Upper lobe of right lung (tissue), 1 donor: ENCODE measurements at places on chromosomes 7 and 10. TPM values are rescaled to one million over a fixed set of nuclear protein-coding genes. Genes with fewer than 3 reads are reported as not detected.

Gene RBP3
- not detected for total RNA-seq

Gene LAMB1
- total RNA-seq: 156 TPM

Gene OPN4
- total RNA-seq: not detected

Gene SUN3
- not detected for total RNA-seq

Gene AKR1C4
- not detected for total RNA-seq

Gene SCART1
- total RNA-seq: 2.6 TPM

Gene COL1A2
- 321 TPM for total RNA-seq

Gene GJD4
- not detected for total RNA-seq

Gene DMTF1
- 82.8 TPM for total RNA-seq

Gene PIP
- total RNA-seq: not detected

Gene ARMH3
- total RNA-seq: 37.2 TPM

GRCh38 chr7:112668561-112668960, 121.6 kb downstream of the TMEM168 start:
- H3K27ac ChIP-seq: no peak overlapping the region
- H3K27me3 ChIP-seq: no peaks in the 10 kb centered on the region
- H3K4me3 ChIP-seq: no peak overlapping the region
- H3K4me1 ChIP-seq: no peaks in the 10 kb centered on the region

GRCh38 chr7:47371733-47372368, 210.1 kb downstream of the TNS3 start:
- H3K27me3 ChIP-seq: no peaks in the 10 kb centered on the region
- H3K36me3 ChIP-seq: peaks cover 11% of the 10 kb centered on the region
- H3K4me1 ChIP-seq: peaks cover 12% of the 10 kb centered on the region
- no peak overlapping the region for H3K27ac ChIP-seq
- DNase-seq: peak; percentile 91

- H3K36me3 ChIP-seq: no peaks in the 10 kb centered on the region
- no peak overlapping the region for H3K27ac ChIP-seq
- H3K4me3 ChIP-seq: no peak overlapping the region
- H3K27me3 ChIP-seq: no peaks in the 10 kb centered on the region
- H3K4me1 ChIP-seq: no peaks in the 10 kb centered on the region
These were observed 73.0 kb downstream of the TFPI2 start for GRCh38 chr7:93817526-93817925.

GRCh38 chr7:113093561-113093960, 6.9 kb upstream of the GPR85 start:
- H3K4me1 ChIP-seq: no peaks in the 10 kb centered on the region
- H3K27me3 ChIP-seq: no peaks in the 10 kb centered on the region

GRCh38 chr10:70891627-70892026, 3.3 kb upstream of the PCBD1 start:
- H3K4me3 ChIP-seq: no peak overlapping the region
- H3K27me3 ChIP-seq: no peaks in the 10 kb centered on the region
- no peak overlapping the region for H3K27ac ChIP-seq
- peaks cover 7% of the 10 kb centered on the region for H3K4me1 ChIP-seq
- no peaks in the 10 kb centered on the region for H3K36me3 ChIP-seq

- no peak overlapping the region for H3K27ac ChIP-seq
- no peaks in the 10 kb centered on the region for H3K27me3 ChIP-seq
- H3K36me3 ChIP-seq: peaks cover 5% of the 10 kb centered on the region
- no peak for DNase-seq
- peaks cover 15% of the 10 kb centered on the region for H3K4me1 ChIP-seq
- no peak overlapping the region for H3K4me3 ChIP-seq
These were observed 34.8 kb downstream of the LRRC4 start for GRCh38 chr7:127996253-127997071.

- peaks cover 23% of the 10 kb centered on the region for H3K4me1 ChIP-seq
- no peaks in the 10 kb centered on the region for H3K36me3 ChIP-seq
- DNase-seq: peak; percentile 62
- H3K27me3 ChIP-seq: no peaks in the 10 kb centered on the region
- no peak overlapping the region for H3K4me3 ChIP-seq
- peak overlapping the region; percentile 38 for H3K27ac ChIP-seq
These were observed 33.3 kb downstream of the GNA12 start for GRCh38 chr7:2810682-2811415.

GRCh38 chr10:18043148-18044006, 91.7 kb downstream of the SLC39A12 start:
- H3K27me3 ChIP-seq: no peaks in the 10 kb centered on the region
- no peak overlapping the region for H3K4me3 ChIP-seq
- DNase-seq: no peak
- no peak overlapping the region for H3K27ac ChIP-seq
- H3K4me1 ChIP-seq: no peaks in the 10 kb centered on the region

DNA sequence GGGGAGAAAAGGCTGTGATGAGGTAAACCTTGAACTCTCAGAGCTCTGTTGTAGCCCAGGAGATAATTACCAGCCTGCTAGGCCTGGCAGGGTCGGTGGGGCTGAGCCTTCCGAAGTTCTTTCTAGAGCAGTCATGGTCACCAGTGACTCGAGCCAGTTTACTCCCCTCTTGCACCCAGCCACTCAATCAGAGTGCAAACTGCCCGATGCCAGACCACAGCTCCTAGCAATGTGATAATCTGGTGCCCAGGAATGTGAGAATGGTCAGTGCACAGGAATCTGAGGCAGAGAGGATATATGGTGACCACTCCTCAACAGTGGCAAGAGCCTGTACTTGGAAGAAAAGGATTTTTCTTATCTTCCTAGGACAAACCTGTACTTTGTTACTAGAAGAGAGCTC, 46.4 kb upstream of the KMT2E start:
- no peak for DNase-seq
- H3K27ac ChIP-seq: peak overlapping the region; percentile 27
- H3K4me1 ChIP-seq: peaks cover 39% of the 10 kb centered on the region
- H3K4me3 ChIP-seq: no peak overlapping the region

DNA sequence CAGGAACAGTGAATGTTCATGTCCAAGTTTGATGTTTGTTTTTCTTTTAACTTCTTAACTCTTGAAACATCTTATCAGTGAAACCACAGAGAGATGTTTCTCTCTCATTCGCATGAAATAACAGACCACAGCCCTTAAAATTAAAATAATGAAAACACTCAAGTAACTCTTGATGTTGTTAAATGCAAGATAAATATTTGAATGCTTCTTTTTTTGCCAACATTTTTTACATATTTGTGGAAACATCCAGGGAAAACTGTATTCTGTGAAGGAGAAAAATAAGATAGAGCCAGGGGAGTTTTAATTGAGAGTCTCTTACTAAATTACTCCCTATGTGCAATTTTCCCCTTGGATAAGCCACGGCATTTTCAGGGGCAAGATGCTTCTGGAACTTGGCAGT, 361.8 kb upstream of the MGMT start:
- no peak for DNase-seq
- H3K27me3 ChIP-seq: no peaks in the 10 kb centered on the region
- peaks cover 8% of the 10 kb centered on the region for H3K4me1 ChIP-seq
- no peaks in the 10 kb centered on the region for H3K36me3 ChIP-seq
- peak overlapping the region; percentile 28 for H3K27ac ChIP-seq

- no peak for DNase-seq
- peaks cover 35% of the 10 kb centered on the region for H3K36me3 ChIP-seq
- no peak overlapping the region for H3K27ac ChIP-seq
These were observed 36.8 kb downstream of the CCM2 start for GRCh38 chr7:45036796-45037195.

GRCh38 chr7:150379441-150380379, 580 bp downstream of the ZNF775 start:
- no peaks in the 10 kb centered on the region for H3K36me3 ChIP-seq
- peak overlapping the region; percentile 96 for H3K4me3 ChIP-seq
- peak overlapping the region; percentile 92 for H3K27ac ChIP-seq
- DNase-seq: no peak
- no peaks in the 10 kb centered on the region for H3K27me3 ChIP-seq

- no peaks in the 10 kb centered on the region for H3K27me3 ChIP-seq
- H3K27ac ChIP-seq: no peak overlapping the region
- H3K36me3 ChIP-seq: no peaks in the 10 kb centered on the region
- peaks cover 4% of the 10 kb centered on the region for H3K4me1 ChIP-seq
These were observed 333.8 kb downstream of the LRMDA start for GRCh38 chr10:75764974-75765788.

- DNase-seq: no peak
- no peak overlapping the region for H3K27ac ChIP-seq
- H3K4me1 ChIP-seq: no peaks in the 10 kb centered on the region
These were observed 99.9 kb upstream of the SKAP2 start for GRCh38 chr7:26964156-26964808.

DNA sequence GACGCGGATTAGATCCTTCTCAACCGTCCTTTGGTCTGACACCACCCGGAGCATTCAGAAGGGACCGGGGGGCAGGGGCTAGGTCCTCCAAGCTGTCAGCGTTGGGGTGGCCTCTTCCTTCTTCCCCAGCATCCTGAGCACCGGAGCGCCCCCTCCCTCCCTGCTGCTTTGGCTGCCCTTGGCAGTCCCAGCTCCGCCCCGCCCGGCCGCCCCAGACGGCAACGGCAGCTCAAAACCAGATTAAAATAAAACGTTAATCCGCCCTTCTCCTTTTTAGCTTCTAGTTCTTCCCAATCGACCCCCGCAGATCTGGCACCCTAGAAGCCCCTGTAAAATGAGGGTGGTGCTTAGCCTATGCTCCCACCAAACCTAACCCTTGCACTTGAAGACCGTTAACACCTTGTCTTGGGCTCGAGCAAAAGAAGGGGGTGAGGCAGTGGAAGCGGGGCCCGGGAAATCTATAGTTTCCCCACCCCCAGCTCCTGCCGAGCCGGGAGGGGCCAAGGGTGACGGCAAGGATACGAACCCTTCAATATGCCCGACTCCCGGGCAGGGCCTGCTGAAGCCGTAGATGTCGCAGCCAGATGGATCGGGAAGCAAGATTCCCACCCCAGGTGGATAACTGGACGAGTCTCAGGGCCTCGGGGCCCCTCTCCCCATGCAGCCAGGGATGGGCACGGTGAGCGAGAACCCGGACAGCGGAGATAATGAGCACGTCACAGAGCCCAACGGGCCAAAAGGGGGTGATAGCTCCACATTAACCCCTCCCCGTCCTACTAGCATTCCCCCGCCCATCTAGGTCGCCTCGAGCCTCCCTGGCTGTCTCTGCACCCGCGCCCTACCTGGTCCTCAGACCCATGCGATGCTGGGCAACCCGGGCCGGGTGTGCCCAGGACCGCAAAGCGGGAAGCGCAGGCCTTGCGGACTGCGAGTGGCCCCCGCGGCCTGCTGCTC, 169.7 kb downstream of the NRF1 start:
- H3K36me3 ChIP-seq: no peaks in the 10 kb centered on the region
- peaks cover 55% of the 10 kb centered on the region for H3K4me1 ChIP-seq
- H3K27ac ChIP-seq: no peak overlapping the region
- DNase-seq: no peak

- H3K27me3 ChIP-seq: no peaks in the 10 kb centered on the region
- no peaks in the 10 kb centered on the region for H3K4me1 ChIP-seq
- H3K4me3 ChIP-seq: no peak overlapping the region
- no peak overlapping the region for H3K27ac ChIP-seq
- DNase-seq: no peak
- no peaks in the 10 kb centered on the region for H3K36me3 ChIP-seq
These were observed 100.3 kb downstream of the C10orf90 start for GRCh38 chr10:126570245-126570570.

- H3K27ac ChIP-seq: no peak overlapping the region
- H3K4me3 ChIP-seq: no peak overlapping the region
- DNase-seq: no peak
- H3K36me3 ChIP-seq: no peaks in the 10 kb centered on the region
These were observed 191.7 kb downstream of the ARL4A start for GRCh38 chr7:12879139-12879538.

GRCh38 chr10:501596-501995, 187.9 kb downstream of the DIP2C start:
- no peaks in the 10 kb centered on the region for H3K27me3 ChIP-seq
- peaks cover 11% of the 10 kb centered on the region for H3K4me1 ChIP-seq
- no peak overlapping the region for H3K27ac ChIP-seq

DNA sequence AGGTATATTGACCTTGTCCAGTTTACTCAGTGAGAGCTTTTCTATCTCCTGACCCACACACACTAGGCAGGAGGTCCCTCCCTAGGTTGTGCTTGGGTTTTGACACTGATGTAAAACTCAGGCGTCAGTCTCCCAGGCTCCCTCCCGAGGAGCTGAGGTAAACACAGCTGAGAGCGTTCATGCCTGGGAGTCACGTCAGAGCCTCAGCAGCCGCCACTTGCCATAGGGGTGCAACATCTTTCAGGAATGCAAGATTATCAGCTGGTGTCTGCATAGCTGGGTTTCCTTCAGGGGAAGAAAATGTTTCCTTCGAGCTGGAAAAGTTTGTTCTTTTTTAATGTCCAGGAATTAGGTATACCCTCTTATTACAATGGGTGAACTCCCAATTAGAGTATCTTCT, 70.6 kb downstream of the FGFR2 start:
- H3K4me1 ChIP-seq: no peaks in the 10 kb centered on the region
- no peak for DNase-seq
- H3K4me3 ChIP-seq: no peak overlapping the region
- H3K27me3 ChIP-seq: no peaks in the 10 kb centered on the region

GRCh38 chr7:14988941-14989340, 86.4 kb upstream of the DGKB start:
- no peaks in the 10 kb centered on the region for H3K4me1 ChIP-seq
- DNase-seq: no peak
- no peaks in the 10 kb centered on the region for H3K27me3 ChIP-seq
- no peak overlapping the region for H3K27ac ChIP-seq
- H3K36me3 ChIP-seq: no peaks in the 10 kb centered on the region
- H3K4me3 ChIP-seq: no peak overlapping the region

GRCh38 chr10:49647985-49648795, 31.3 kb upstream of the C10orf53 start:
- no peak overlapping the region for H3K27ac ChIP-seq
- no peak for DNase-seq
- peaks cover 9% of the 10 kb centered on the region for H3K27me3 ChIP-seq
- H3K4me3 ChIP-seq: no peak overlapping the region

DNA sequence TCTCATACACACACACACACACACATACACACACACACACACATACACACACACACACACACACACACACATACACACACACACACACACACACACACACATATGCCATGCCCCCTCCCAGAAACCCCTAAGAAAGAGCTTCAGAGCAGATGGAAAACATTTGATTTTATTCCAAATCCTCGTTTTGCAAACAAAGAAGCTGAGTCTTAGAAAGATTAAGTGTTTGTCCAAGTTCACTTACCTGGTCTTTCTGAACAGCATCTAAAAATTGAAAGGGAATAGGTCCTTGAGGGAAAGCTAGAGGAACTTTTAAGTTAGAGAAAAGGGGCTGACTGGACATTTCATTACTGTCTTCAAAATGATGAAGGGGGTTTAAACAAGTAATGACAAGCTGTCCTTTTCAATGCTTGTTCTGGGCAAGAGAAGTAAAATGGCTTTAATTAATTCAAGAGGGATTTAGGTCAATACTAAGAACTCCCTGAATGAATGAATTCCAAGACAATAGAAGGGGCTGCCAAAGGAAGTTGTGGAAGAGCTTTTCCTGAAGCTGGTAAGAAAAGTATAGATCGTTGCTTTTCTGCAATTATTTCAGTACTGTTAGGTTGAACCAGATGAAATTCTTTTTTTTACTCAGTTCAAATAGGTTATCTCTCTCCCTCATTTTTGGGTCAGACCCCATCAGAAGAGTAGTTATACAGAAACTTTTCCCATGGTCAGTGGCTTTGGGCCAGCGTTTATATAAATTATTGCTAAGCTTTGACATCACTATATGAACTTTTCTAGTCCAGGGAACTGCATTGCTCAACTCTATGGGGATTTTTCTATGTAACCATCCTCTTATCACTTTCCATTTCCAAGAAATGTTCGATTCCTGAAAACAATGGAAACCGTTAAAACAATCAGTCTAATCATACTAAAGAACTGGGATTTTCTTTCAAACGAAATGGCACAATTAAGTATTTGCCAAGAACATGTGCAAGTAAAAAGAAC, 261.4 kb downstream of the MTERF1 start:
- H3K27ac ChIP-seq: no peak overlapping the region
- no peak overlapping the region for H3K4me3 ChIP-seq
- no peaks in the 10 kb centered on the region for H3K4me1 ChIP-seq
- no peak for DNase-seq

GRCh38 chr7:131007439-131008330, 273.7 kb upstream of the KLF14 start:
- peak overlapping the region; percentile 65 for H3K27ac ChIP-seq
- no peak for DNase-seq
